ENCODE measurements at places on chromosomes 6 and 20.

DNA sequence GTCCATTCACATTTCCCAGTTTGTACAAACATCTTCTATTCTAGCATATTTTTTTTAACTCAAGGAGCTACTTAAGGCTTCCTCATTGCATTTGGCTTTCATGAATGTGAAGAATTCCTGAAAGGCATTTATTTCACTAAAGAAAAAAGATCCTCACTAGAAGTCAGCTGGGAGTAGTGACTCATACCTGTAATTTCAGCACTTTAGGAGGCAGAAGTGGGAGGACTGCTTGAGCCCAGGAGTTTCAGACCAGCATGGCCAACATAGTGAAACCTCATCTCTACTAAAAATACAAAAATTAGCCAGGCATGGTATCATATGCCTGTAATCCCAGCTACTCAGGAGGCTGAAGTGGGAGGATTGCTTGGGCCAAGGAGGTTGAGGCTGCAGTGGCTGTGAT, 30.9 kb upstream of the XRN2 start:
- no peak for DNase-seq

GRCh38 chr6:24924580-24925356, 11.0 kb downstream of the RIPOR2 start:
- no peak for DNase-seq

- DNase-seq = no peak
These were observed 12.0 kb downstream of the KCNK5 start for GRCh38 chr6:39217177-39217864.

DNA sequence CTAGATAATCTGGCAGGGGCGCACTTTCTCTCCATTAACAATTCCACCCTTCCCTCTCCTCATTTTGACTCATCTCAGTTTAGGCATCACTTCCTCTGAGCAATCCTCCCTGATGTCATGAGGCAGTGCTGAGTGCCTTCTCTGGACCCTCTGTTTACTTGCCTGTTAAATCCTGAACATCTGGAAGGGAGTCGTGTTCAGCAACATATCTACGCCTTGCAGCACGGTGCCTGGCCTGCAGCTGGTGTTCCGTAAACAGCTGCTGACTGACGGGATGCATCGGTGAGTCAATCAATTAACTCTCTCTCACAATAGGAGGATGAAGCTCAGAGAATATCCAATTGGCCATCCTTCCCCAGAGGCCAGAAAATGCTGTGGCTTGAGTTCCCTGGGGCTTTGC, 613.5 kb downstream of the PTPRT start:
- no peak for DNase-seq

GRCh38 chr6:159039885-159040258, 4.9 kb downstream of the TAGAP start:
- DNase-seq = no peak

DNA sequence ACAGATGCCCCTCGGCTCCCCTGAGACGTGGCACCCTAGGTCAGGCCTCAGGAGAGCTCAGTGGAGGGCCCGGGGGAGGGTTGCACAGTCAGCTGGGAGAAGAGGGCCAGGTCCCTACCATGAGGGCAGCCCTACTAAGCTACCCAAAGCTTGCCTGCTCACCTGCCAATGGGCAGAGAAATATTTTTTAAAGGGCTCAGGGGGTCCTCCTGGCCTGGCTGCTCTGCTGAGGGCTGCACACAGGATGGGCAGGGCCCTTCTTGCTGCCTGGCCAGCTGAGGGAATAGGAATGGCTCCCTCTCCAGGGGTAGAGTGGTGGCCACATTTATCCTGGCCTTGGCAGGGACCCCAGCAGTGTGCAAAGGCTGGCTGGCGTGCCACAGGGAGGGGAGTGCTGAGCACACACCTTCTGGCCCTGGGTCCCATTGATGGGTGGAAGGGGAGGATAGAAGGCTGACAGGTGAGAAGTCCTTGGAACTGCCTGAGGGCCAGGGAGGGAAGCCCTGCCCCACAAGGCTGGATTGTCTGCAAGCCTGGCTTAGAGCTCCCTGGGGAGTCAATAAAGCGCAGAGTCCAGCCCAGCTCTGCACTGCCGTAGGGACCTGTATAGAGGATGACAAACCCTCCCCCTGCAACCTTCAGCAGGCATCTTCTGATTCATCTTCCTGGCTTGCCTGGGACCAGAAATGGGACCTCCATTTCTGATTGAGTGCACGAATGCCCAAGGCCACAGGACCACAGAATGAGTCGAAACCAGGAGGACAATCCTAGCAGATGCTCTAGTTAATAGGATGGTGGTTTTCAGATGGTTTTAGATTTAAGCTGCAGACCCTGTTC, 62.1 kb downstream of the NOL4L start:
- DNase-seq = no peak

GRCh38 chr6:46484081-46484820, 7.0 kb downstream of the RCAN2 start:
- DNase-seq = peak; percentile 55

DNA sequence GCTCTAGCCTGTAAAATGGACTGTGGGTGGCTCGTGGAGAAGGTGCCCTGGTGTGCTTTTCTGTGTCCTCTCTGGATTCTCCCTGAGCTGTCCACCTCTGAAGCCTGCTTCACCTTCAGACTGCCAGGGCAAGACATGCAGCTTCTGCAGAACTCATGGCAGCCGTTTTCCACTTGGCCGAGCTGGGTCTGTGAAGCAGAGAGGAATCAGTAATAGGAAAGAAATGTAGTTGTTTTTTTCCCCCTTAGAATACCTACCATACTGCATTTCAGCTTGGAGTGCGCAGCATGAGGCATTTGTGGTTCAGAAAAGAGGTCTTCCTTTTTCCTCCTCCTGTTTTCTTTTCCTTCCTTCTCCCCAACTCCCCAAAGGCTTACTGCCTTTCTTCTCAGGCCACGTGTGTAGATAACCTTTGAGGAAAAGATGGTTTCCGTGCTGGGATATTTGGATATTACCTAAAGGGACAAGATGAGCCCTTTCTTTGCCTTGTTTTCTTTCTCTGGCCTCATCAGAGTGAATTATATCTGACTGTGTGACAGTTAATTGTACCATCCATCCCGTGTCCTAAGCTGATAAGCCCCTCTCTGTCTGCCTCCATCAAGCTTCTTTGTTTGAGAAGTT, 39.4 kb downstream of the RREB1 start:
- DNase-seq = no peak

GRCh38 chr6:137982418-137983189, 115.5 kb downstream of the TNFAIP3 start:
- DNase-seq = no peak

DNA sequence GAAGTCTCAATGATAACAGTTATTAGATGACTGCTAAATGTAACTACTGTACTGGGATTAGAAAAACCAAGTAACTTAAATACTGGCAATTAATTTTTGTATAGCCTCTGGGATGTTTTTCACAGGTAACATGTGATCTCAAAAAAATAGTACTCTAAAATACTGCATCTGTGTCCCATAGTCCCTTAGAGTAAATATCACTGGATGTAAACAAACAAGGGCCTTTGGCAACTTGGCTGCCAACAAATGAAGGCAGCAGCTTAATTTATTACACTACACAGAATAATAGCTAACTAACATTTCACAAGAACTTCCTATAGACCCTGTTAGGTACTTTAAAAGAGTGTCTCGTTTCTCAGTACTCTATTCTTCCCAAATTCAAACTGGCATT, 14.0 kb downstream of the ARHGAP18 start:
- no peak for DNase-seq

DNA sequence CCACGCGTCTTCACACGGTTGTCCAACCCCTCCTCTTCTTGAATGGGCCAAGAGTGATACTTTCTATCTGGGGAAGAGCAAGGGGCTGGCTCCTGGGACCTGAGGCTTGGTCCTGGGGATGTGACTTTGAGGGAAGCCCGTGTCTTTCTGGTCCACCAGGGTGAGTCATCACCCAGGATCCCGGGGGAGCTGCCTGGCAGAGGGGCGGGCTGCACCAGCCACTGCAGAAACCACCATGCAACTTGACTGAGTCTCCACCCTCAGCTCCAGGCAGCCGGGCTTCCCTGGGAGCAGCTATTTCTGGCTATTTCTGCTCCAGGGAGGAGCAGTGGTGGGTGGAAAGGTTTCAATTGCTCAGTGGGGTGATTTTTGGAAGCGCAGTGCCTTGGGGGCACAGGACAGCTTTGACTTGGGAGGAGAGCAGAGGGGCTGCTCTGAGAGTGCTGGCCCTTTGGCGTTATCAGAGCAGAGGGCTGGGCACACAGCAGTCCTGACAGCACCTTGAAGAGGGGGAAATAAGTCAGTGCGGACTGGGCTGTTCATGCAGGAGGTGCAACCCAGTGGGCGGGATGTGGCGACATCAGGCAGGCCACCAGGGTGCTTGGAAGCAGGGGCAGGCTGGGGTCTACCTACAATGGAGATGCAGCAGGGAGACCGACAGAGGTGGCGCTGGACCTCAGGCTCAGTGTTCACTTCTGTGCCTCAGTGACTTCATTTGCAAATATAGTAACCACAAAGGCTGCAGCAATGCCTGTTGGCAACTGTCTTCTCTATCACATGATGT, 45.1 kb upstream of the FAM83D start:
- no peak for DNase-seq

- no peak for DNase-seq
These were observed 81.0 kb downstream of the ATRN start for GRCh38 chr20:3551681-3552434.

DNA sequence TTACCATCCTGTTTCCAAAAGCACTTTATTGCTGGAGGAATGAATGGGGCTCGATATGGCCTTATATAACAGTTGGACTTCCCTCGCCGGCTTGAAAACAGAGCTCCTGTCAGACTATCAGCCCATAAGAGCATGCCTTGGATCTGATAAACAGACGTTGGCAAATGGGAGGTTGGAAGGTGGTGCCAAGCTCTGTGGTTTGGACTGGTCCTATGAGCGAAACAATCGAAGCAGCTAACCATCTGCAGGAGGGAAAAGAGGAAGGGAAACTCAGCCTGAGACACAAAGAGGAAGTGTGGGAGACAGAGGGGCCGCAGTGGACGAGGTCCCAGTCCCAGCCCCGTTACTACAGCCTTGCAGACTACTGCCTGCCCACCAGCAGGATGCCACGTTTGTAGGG, 92.9 kb downstream of the TFAP2C start:
- DNase-seq = no peak

DNA sequence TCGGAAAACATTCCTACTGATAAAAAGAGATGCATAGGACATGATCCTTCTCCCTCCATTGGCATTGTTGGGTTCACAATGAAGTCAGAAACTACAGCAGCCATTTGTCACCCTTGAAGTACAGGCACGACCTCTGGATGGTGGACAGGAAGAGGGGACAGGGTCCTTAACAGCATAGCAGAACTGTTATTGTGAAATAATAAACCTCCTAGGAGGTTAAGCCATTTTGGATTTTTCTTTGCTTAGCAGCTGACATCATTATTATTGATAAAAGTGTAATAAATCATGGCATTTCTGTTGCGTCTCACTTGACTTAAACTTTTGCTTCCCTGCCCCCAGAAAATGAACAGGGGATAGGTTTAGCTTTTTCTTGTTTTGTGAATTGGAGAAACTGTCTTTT, 134.3 kb upstream of the SASH1 start:
- no peak for DNase-seq

GRCh38 chr20:50569864-50570836, 60.0 kb downstream of the PTPN1 start:
- no peak for DNase-seq

DNA sequence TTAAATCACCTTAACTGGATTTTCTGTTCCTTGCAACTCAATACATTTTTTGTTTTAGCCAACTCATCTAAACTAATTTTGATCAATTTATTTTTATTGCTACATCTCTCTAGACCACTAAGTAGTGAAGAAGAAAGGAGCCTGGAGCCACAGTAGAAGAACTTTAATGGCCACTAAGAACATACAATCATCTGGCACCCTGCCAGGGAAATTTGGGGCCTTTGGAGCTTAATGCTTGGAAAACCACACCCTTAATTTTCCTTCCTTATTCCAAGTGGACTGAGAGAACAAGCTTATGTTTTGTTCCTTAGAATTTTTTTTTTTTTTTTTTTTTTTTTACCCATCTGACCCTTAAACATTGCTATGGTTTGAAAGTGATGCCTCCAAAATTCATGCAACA, 12.0 kb upstream of the GMDS start:
- no peak for DNase-seq

GRCh38 chr6:141484711-141485110, 648.0 kb upstream of the GJE1 start:
- no peak for DNase-seq

DNA sequence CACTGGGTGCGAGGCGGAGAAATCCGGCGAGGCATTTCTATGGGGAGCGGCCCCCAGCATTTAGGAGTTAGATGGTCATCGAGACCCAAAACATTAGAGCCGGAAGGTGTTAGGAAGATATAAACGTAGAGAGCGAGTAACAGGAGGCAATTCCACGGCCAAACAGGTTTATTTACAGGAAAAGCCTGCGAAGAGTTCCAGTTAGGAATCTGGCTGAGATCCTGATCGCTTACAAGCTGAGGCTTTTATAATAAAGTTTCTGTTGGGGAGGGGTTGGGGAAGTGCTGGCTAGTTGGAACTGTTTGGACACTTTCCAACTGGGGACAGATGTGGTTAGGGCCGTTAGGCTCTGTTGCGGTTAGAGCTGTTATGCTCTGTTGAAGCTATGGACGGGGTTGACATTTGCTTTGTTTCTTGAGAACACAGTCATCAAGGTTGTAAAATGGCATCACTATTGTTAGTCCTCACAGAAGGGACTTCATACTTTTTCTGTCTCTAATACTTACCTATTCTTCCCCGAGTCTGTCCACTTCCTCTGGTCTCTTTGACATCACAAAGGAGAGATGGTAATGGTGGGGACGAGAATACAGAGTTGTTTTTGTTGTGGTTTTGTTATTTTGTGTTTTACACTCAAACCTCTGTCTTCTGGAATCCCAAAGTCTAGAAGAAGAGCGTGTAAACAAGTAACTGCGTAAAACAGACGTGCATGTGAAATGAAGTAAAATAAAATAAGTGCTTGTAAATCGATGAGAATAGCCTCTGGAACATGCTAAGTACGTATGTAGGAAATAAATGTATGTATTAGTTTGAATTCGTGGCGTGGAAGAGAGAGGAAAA, 554 bp upstream of the ZSCAN31 start:
- DNase-seq = no peak

GRCh38 chr20:45253261-45253660, 1.1 kb downstream of the SLPI start:
- no peak for DNase-seq

DNA sequence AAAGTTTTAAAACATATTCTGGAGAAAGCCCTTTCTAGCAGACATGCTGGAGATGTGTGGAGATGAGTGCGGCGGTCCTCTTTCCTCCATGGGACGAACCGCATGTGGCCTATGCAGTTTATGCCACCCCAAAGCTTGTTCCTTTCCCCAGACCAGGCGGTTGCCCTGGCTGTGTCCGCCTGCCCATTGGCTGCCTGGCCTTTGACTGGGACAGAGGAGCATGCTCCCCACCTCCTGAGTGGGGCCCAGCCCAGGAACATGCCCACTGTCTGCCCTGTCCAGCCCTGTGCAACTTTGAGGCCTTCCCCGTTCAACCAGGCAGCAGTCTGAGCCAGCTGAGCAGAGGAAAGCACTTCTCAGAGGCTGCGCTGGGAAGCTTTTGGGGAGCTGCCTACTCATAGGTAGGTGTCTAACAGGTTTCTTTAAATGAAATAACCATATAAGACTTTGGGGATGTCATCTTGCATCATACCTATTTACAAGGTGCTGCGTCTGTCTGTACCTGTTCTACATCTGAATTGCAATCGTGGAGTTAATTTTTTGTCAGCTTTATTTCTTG, 20.6 kb downstream of the FOXC1 start:
- DNase-seq = no peak
